ENCODE measurements at places on chromosomes 6 and 20.

GRCh38 chr6:143754204-143754603 lies 76.4 kb downstream of the PHACTR2 start:
- DNase-seq: no peak

GRCh38 chr6:73514746-73515110 lies 6.1 kb downstream of the EEF1A1 start:
- DNase-seq: no peak

GRCh38 chr6:8392569-8392968 lies 42.8 kb downstream of the SLC35B3 start:
- no peak for DNase-seq

DNA sequence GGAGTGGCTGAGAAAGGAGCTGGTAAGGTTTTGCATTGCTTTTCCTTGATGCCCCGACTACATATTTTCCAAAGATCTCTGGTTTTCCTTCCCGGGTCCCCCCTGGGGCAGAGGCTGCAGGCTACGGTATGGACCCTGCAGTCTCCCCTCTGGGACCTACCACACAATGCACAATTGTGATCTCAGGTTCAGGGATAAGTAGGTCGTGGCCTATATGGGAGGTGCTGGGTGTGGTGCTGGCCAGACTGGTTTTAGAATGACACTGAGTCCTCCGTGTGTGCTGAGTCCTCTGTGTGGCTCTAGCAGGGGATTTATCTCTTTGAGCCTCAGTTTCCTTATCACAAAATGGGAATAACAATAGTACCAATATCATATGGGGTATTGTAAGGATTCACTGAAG lies 376 bp downstream of the C20orf202 start:
- DNase-seq: no peak

- DNase-seq: no peak
Measured at GRCh38 chr6:88989215-88989614, 25.8 kb upstream of the RNGTT start.

DNA sequence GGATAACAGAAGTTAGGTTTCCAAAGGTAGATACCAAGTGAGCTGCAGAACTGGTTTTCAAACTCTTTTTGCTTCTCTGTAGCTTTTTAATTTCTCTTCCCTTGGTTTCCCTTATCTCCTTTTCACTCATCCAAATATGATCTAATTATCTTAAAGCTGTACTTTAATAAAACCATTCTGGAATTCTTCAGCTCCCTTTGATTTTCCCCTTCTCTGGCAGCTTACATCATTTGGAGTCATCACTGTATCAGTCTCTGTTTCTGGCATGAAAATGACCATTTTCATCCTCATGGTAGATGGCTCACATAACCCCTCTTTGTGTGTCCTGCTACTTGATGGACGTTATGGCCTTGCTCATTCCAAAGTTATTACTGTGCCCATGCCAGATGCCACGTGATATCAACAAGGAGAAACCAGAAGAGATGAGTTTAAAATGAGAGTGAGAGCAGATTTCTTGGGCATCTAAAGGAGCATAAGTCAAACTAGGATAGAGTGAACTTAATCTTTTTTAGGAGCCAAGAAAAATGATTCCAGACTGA lies 620.2 kb downstream of the QKI start:
- no peak for DNase-seq

GRCh38 chr20:46324960-46325703 lies 16.8 kb upstream of the CDH22 start:
- no peak for DNase-seq

GRCh38 chr20:47258745-47259695 lies 97.5 kb downstream of the ZMYND8 start:
- no peak for DNase-seq

GRCh38 chr6:85283436-85283835 lies 166.4 kb upstream of the NT5E start:
- DNase-seq: no peak

Measured in activated CD4-positive, alpha-beta T cell treated with anti-CD3 and anti-CD28 coated beads for 4 hours (primary cell).